Right renal cortex interstitium (tissue), 3 donors: ENCODE measurements at places on chromosomes 1 and 21. TPM values are rescaled to one million over a fixed set of nuclear protein-coding genes. Genes with fewer than 3 reads are reported as not detected.

CCDC185 gene
- polyA plus RNA-seq: 0.10 TPM

HMCN1 gene
- polyA plus RNA-seq: 61.5 TPM

CD34 gene
- polyA plus RNA-seq: 116 TPM

HCRTR1 gene
- polyA plus RNA-seq: 0.17 TPM

LCE3E gene
- not detected for polyA plus RNA-seq

WDR3 gene
- 35.5 TPM for polyA plus RNA-seq

RBM11 gene
- 4.7 TPM for polyA plus RNA-seq

RCSD1 gene
- 13.5 TPM for polyA plus RNA-seq

ADGRL4 gene
- polyA plus RNA-seq: 24.6 TPM

AADACL4 gene
- polyA plus RNA-seq: 1.4 TPM

GPX7 gene
- 68.5 TPM for polyA plus RNA-seq

CDC42 gene
- polyA plus RNA-seq: 427 TPM

S100A11 gene
- polyA plus RNA-seq: 297 TPM

COL9A2 gene
- polyA plus RNA-seq: 19.0 TPM

ZNF326 gene
- polyA plus RNA-seq: 56.5 TPM

KPRP gene
- polyA plus RNA-seq: not detected

LMO4 gene
- polyA plus RNA-seq: 120 TPM

CHIA gene
- polyA plus RNA-seq: not detected

KCNN3 gene
- polyA plus RNA-seq: 2.4 TPM

LYPD8 gene
- not detected for polyA plus RNA-seq

CR1L gene
- polyA plus RNA-seq: 1.4 TPM

CSF3R gene
- 2.0 TPM for polyA plus RNA-seq

SLAMF1 gene
- 0.11 TPM for polyA plus RNA-seq

IL20 gene
- polyA plus RNA-seq: not detected

UQCRHL gene
- 0.92 TPM for polyA plus RNA-seq

MIXL1 gene
- 0.40 TPM for polyA plus RNA-seq

C1orf210 gene
- 25.6 TPM for polyA plus RNA-seq

CYP4A11 gene
- 30.0 TPM for polyA plus RNA-seq

CFAP141 gene
- not detected for polyA plus RNA-seq

CYP4A22 gene
- polyA plus RNA-seq: 5.1 TPM

EFNA3 gene
- polyA plus RNA-seq: 4.8 TPM

LORICRIN gene
- not detected for polyA plus RNA-seq

MNDA gene
- polyA plus RNA-seq: 4.0 TPM

CD247 gene
- polyA plus RNA-seq: 0.92 TPM

ARHGAP30 gene
- polyA plus RNA-seq: 1.9 TPM

OR2L5 gene
- polyA plus RNA-seq: not detected

NEGR1 gene
- 2.9 TPM for polyA plus RNA-seq

AUNIP gene
- 3.7 TPM for polyA plus RNA-seq

TAL1 gene
- polyA plus RNA-seq: 4.9 TPM

HSPG2 gene
- 115 TPM for polyA plus RNA-seq

TTC34 gene
- polyA plus RNA-seq: 0.46 TPM

C1orf53 gene
- polyA plus RNA-seq: 3.7 TPM

SLAMF7 gene
- 0.52 TPM for polyA plus RNA-seq

OR10Z1 gene
- 0.07 TPM for polyA plus RNA-seq

VSIG8 gene
- 0.42 TPM for polyA plus RNA-seq

S100A5 gene
- polyA plus RNA-seq: 1.2 TPM

XCL2 gene
- not detected for polyA plus RNA-seq

DNASE2B gene
- polyA plus RNA-seq: 0.10 TPM

RHCE gene
- polyA plus RNA-seq: 1.3 TPM

KISS1 gene
- polyA plus RNA-seq: 1.4 TPM

SLC45A1 gene
- 2.8 TPM for polyA plus RNA-seq

LCA5L gene
- polyA plus RNA-seq: 6.5 TPM
